ENCODE measurements at places on chromosomes 12 and 14.

DNA sequence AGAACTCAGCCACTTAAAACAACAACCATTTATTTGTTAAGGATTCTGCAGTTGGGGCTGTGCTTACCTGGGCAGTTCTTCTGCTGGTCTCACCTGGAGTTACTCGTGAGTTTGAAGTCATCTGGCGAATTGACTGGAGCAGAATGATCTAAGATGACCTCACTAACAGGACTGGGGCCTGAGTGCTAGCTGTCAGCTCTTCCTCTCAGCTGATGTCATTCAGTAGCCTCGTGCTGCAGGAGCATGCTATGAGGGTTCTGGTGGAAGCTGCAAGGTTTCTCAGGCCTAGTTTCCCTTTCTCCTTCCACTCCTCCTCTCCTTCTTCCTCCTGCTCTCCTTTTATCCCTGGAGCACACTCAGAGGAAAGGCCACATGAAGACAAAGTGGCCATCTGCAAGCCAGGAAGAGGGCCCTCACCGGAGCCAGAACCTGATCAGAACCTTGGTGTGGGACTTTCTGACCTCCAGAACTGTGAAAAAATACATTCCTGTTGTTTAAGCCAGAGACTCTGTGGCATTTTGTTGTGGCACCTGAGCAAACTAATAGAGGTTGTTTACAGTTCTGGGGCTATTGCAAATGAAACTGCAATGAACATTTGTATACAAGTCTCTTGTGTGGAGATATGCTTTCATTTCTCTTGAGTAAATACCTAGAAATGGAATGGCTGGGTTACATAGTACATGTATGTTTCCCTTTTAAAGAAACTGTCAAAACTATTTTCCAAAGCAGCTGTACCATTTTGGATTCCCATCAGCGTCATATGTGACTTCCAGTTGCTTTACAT, 21.9 kb upstream of the MAP3K9 start:
- DNase-seq, result no peak

DNA sequence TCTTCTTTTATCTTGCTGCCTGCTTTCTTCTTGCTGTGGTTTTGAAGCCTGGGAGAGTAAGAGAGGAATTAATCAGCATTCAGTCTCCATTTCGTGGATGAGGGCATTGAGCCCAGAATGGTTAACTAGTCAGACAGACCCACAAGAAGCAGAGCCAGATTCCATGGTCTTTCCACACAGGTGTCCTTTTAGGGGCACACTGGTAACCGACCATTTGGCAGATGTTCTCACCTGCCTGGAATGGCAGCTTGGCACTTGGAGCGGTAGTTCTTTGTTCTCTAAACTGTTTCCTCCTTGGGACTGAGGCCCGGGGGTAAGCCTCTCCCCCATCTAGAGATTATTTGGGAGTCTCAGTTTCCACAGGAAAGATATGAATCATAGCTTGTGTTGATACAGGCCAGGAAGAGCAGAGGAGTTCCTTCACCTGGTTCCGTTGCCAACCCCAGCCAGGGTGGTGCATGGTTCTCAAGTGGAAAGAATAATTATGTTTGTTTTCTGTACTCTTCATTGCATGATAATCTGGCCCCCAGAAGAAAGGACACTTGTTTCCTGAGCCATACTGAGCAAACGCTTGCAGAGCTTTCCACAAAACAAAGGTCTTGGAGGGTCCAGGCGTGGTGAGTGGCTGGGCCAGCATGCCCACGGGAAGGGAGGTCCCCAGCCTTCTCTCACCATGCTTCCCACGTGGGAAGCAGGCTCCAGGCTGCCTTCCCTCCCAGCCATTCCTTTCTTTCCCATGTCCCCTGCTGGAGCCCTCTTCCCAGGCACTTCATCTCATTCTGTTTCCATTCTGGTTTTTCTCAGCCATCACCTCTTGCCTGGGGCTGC, 2.0 kb upstream of the KRT75 start:
- DNase-seq, result no peak

DNA sequence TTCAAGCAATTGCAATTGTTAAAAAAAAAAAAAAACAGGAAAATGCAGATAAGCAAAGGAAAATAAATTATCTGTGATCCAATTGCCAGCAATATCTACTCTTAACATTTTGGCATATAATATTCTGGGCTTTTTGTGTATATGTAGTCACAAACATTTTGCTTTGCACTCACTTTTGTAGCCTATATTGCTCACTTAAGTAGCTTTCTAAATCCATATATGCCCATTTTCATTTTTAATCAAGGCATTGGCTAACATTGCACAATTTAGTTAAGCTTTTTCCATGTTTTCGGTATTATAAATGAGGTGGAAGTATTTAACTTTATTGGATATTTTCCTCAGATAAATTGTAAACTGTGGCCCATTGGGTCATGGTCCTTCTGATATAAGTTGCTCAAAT, 466.3 kb upstream of the ATP2B1 start:
- no peak for DNase-seq

DNA sequence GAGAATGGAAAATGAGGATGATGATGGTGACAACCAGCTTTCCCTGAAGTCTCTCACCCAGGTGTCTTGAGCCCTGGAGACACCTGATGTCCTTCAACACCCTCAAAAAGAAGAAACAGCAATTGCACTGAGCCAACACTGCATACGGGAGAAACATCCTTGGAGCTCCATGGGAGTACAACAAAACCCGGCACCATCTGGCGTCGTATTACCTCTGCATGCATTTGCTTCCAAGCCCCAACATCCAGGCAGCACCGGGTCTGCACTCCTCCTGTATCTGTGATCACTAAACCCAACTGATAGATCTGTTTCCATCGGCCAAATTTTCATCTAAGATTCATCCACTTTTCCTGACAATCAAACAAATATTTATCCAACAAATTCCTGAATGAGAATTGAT, 249.9 kb downstream of the DPF3 start:
- DNase-seq, result peak; percentile 9

DNA sequence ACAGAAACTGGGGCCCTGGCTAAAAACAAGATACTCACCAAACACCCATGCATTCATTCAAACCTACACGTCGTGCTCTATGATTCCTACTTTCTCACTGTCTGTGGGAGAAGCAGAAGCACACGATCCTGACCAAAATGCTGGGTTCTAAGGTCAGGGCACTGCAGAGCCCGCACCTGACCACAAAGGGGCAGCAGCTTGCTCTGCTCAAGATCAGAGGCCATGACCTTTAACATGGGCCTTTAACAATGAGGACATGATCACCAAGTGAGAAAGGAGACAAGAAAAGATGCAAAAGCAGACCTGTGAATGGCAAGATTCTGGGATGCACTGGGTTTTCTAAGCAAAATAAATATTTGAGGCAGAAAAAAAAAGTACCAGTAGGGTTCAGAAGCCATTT, 40.1 kb upstream of the VPS33A start:
- no peak for DNase-seq

GRCh38 chr12:11542599-11542998, 106.9 kb upstream of the ETV6 start:
- DNase-seq, result no peak

DNA sequence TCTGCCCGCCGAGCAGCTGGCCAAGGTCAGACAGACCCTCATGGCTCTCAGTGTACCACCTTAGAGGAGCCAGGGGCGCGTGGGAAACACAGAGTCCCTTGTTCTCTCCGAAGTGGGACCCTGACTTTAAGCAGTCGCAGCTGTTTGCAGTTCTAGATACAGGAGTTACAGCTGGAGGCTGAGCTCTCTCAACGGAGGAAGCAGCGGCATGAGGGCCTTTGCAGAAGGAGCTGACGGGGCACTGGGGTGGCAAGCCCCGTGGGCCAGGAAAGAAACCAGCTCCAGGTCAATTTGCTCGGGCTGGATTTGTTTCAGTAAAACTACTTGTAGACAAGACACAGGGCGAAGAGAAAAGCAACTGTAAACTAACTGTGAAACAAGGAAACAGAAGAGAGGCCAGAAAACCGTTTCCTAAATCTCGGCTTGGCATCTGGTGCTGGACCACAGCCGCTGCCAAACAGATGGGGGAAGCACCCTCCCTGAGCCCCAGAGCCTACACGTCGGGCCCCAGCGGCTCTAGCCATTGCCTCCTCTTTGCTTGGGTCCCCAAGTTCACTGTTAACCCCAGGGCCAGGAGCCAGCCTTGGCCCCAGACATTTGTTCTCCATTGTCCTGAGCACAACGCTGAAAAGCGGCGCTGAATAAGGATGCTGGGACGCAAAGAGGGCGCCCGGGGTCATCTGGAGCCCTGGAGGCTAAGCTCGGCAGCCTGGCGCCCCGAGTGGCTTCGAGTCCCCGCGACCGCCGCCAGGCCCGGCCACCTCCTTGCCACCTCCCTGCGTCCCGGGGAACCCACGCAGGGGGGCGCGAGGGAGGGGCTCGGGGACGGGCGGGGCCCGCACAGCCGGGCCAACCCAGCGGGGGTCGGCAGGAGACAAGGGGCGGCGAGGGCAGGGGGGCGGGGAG, 914 bp upstream of the PACS2 start:
- peak; percentile 59 for DNase-seq
